ENCODE measurements at places on chromosomes 6 and 20.

- DNase-seq: no peak
These were observed 53.8 kb downstream of the PCNA start for GRCh38 chr20:5065879-5066383.

DNA sequence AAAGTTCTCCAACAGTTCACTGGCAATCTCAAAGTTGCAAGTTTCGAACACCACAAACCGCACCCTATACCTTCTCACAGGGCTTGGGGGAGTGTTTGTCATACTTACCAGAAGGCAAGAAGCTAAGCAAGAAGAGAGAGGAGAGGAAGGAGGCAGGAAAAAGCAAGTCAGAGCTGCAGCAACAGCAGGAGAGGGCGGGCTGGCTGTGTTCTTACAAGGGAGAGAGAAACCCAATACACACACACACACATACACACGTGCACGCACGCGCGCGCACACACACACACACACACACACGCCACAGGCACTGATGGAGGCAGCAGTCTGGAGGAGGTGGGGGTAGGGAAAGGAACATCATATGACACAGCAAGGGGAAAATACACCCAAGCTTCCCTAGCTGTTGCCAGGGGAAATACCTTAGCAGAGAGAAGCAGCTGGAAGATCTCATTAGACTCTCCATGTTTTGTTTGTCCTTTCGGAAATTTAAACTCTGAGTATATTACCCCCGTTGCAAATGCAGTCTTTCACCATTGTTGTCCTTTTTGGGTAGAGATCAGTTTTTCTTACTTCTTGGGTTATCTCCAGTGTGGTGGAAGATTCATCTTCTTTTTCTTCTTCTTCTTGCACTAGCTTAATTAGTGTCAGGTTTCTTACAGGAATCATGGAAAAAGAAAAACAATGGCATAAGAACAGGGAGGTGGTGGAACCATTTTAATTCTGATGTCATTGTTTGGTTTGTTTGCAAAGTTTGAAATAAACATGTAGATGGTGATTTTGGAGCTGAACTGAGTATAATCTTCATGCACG is at the start of gene TXLNB:
TXLNB (minus strand) TSS at position 186 of the 807 bp plus-strand sequence. CDS start 3,099 bp downstream, outside the sequence.
- peak; percentile 97 for DNase-seq

- no peak for DNase-seq
These were observed 50.7 kb downstream of the RNASET2 start for GRCh38 chr6:166905505-166906134.

- no peak for DNase-seq
These were observed 680.2 kb upstream of the MMS22L start for GRCh38 chr6:97963193-97963592.

GRCh38 chr20:63850689-63851547 is 10.4 kb upstream of the ABHD16B start:
- DNase-seq: peak; percentile 66

DNA sequence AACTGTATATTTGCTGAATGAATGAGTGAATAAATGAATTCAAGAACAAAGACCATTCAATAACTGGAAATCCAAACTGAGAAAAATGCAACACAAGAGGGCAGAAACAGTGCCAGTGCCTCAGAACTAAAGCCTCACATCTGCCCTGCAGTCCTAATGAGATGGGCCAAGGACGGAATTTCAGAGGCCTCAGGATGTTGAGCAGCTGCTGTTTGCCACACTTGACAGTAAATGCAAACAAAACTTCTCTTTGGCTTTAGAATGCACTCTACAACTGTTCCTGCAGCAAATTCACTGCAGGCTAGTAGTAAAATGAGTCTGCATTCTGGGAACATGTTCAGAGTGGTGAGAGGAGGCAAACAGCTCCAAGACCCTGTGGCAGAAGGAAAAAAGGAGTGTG is 177.6 kb upstream of the LRFN2 start:
- DNase-seq: no peak

- no peak for DNase-seq
These were observed 31.0 kb downstream of the GRM4 start for GRCh38 chr6:34114695-34115402.

DNA sequence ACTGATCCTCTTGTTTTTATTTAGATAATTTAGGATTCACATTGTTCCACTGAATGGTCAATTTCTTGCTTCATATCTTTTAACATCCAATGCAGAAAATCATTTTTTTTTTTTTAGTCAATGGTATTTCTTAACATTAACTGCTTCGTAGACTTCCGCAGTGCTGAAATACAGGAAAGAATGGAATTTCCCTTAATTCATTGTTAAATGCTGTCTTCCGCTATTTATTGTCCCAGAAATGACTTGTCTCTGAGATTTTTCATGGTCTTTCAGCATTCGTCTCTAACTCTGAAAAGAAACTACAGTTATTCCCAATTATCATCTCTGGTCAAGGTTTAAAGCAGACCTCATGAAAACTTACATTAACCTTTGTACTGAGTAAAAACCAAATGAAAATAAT is 1029.1 kb upstream of the MANEA start:
- DNase-seq: no peak

- no peak for DNase-seq
These were observed 189.9 kb downstream of the EYA4 start for GRCh38 chr6:133431031-133431430.

DNA sequence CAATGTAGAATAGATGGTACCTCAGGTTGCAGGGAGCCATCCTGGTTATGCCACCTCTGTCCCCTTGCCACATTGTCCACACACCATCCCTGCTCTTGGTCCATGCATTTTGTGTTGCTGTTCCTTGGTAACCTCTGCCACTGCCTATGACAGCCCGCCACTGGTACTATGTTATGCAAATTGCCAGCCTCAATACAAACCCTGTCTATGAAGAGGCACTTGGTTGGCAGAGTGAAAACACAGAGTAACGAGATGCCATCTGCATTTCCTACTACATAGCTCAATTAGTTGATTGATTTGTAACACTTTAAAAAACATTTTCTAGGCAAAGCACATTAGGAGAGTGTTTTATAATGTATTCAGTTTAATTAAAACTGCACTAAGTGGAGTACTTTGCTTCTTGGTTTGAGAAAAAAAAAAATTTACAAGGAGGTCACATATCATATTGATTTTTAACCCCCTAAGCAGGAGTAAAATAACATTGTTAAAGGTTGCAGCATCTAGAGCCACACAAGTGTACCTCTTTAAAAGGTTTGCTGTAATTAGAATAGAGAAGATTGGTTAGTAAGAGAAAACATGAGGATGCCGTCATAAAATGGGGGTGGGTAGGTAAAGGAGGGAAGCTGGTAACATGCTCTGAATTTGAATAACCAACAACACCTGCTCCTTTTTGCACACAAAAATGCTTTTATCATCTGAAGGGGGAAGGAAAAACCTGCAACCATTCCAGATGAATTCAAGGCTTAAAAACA is 817.1 kb downstream of the KIF16B start:
- no peak for DNase-seq

DNA sequence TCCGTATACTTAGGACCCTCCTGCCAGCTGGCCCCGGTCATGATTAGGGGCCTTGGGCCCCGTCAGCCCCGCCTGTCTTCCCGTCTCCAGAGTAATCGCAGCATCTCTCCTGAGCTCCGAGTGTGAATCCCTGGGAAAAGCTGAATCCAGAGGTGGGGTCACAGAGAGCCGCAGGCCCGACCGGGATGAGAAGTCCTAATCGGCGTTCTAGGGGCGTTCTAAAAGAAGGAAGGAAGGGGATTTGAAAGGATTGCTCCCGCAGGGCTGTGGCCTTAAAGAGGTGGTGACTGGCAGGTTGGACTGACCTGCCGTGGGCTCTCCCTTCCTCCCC is 371 bp downstream of the HMGN4 start:
- DNase-seq: no peak

GRCh38 chr6:11814819-11815218 is 36.2 kb upstream of the ADTRP start:
- DNase-seq: no peak

DNA sequence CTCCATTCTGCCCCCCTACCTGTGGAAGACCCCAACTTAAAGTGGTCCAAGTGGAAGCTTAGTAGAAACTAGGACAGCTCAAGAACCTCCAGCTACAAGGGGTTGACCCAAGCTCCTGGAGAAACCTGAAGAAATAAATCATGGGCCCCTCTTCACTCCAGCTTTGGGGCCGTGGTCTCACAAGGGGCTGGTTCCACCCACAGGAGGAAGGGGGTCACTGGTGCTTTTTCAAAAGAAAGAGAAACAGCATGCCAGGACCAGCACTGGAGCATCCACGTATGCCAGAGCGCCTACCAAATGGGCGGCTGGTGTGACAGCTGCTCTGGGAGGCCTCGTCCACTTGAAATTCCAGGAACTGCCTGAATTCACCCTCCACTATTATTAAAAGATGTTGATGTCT is 14.4 kb upstream of the ANKRD60 start:
- no peak for DNase-seq

- DNase-seq: no peak
These were observed 78.2 kb upstream of the SULF2 start for GRCh38 chr20:47863315-47863965.

- DNase-seq: no peak
These were observed 92.3 kb downstream of the ATRN start for GRCh38 chr20:3563133-3563532.

GRCh38 chr6:159826968-159827647 is 27.0 kb downstream of the PNLDC1 start:
- DNase-seq: no peak

DNA sequence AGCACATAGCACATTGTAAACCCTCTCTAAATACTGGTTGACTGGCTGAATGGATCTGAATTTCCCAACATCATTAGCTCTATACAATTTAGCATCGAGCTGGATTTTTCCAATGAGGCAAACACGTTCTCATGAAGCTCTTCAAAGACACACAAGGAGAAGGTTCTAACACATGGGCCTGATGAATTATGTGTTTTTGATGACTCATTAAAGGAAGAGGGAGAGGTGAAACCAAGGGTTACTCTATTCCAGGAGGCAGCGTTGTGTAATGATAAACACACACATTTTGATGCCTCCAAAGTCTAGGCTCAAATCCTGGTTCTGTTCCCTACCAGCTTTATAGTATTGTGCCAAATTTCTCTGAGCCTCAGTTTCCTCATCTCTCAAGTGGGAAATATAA is 84.3 kb downstream of the PFDN4 start:
- DNase-seq: no peak

- DNase-seq: no peak
These were observed 15.0 kb downstream of the BPHL start for GRCh38 chr6:3133515-3133914.

DNA sequence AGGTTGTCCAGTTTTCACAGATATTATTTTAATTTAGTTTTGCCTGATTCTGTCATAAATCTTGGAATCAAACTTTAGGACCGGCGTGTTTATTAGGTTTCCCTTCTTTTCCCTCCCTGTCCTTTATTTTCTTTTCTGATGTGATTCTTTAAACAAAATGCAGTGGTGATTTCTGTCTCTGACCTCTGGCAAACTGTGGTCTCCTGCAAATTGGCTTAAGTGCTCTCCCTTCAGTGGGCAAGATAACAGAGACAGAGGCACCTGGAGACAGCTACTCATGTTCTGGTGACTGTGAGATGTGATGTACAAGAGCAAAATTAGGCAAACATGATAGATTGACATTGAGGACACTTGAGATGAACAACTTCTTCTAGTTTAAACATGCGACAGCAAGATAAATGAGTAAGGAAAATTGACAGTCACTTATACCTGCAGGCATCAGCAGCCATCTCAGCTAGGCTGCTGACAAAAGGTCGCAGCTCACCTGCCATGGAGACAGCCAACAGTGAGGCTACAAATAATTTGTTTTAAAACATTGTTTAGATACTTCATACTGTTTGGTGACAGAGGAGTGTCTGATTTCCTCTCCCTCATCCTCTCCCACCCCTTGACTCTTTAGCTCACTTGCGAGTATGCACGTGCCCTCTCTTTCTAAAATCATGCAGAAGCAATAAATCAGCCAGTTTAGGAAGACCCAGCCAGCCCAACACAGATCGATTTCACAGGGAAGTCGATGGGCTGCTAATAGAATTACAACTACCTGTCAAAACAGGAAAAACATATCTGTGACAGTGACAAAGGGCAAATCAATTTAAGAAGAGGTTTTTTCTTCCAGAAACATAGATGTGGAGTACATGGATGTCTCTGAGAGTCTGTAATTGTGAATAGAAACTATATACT is 63.4 kb upstream of the MAP3K7 start:
- no peak for DNase-seq

GRCh38 chr6:14964556-14965270 is 281.2 kb upstream of the JARID2 start:
- no peak for DNase-seq

GRCh38 chr20:61678437-61678836 is 387.2 kb downstream of the TAF4 start:
- no peak for DNase-seq

- DNase-seq: no peak
These were observed 90.2 kb downstream of the ANKS1A start for GRCh38 chr6:34979218-34979617.

GRCh38 chr6:11392778-11393507 is 144.6 kb upstream of the TMEM170B start:
- DNase-seq: peak; percentile 95

DNA sequence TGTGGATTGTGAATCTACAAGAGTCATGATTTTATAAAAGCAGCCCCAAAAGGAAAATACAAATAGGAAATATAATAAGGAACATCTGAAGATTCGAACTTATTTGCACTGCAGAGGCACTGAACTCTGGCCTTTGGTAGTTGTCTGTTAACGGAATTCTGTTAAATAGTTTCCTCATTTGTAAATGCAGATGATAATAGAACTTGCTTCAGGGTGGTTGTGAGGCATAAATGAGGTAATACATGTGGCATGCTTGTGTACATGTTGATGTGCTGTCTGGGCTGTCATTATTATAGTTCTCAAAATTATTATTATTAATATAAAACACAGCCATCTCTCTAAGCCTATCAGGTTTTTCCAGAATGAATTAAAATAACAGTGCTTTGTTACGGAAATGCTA is 302.0 kb downstream of the NRN1 start:
- DNase-seq: no peak

DNA sequence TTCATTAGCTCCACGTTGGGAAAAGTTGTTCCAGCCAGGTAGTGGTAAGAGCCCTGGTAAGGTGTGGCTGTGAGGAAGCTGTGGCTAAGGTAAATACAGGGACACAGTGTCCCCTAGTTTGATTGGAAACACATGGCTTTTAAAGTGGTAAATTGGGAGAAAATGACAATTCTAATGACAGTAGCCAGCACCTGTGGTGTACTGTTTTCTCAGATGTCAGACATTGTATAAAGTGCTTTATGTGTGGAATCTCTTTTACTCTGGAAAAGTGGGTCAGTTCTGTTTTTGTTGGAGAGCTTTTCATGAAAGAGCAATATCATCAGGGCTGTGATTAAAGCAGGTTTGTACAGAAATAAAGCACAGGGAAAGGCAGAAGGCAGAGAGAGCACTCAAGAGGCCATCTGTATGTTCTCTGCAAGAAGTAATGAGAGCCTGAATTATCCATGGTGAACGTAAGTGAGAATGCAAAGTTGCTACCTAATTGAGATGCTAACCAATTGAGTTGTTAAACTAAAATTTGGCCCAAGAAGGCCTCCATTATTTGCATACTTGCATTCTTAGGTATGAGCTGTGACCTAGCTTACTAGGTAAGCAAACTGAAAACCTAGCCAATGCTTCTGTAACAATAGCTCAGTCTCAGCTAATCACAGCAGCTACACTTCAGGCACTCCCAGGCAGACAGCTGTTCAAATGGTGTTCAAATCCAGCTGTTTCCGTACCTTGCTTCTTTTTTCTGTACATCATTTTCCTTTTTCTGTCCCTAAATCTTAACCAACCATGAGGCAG is 28.2 kb downstream of the MRAP2 start:
- DNase-seq: no peak

GRCh38 chr6:159682295-159682694 is 10.7 kb downstream of the SOD2 start:
- DNase-seq: no peak

- DNase-seq: no peak
These were observed 29.6 kb downstream of the UBD start for GRCh38 chr6:29529956-29530355.

- no peak for DNase-seq
These were observed 91.7 kb downstream of the MTFR2 start for GRCh38 chr6:136158387-136158821.

All from KBM-7 (cell line).